ENCODE measurements at places on chromosomes 2 and 18.

- no peak for DNase-seq
Observed at GRCh38 chr2:145692971-145693478, 1173.1 kb upstream of the ZEB2 start.

GRCh38 chr2:64344999-64345576 is 108.9 kb upstream of the LGALSL start:
- no peak for DNase-seq

DNA sequence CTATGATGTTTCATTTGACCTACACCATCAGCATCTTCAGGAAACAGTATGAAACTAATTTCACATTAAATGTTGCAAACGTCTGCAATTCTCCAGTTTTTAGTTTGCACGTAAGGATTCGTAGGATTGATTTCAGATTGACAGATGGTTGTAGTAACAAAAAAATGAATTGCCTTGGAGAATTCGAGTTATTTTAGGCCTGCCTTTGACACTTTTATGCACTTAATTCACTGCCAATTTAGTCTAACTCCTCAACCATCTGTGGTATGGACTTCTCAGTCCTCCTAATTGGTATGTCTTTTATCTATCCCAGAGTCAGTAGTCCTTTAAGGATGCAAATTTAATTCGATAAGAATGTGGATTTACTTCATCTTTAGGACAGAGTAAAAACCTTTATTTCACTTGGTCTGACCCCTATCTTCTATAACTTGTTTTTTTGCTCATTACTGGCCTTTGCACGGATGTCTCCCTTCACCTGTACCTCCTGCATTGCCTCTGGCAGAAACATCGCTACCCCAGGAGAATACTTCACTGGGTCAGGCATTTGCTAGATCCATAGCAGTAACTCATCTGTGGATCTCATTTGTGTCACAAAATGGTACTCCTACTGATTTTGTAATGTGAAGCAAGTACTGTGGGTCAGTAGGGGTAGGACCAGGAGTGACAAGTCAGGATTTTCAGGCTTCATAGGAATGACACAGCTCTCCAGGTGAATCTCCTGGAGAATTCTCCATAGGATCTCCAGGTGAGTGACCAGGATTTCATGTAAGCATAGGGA is 3.9 kb downstream of the RPL37A start:
- DNase-seq, result no peak

GRCh38 chr18:34501553-34501952 is 208.5 kb upstream of the DTNA start:
- DNase-seq, result no peak

DNA sequence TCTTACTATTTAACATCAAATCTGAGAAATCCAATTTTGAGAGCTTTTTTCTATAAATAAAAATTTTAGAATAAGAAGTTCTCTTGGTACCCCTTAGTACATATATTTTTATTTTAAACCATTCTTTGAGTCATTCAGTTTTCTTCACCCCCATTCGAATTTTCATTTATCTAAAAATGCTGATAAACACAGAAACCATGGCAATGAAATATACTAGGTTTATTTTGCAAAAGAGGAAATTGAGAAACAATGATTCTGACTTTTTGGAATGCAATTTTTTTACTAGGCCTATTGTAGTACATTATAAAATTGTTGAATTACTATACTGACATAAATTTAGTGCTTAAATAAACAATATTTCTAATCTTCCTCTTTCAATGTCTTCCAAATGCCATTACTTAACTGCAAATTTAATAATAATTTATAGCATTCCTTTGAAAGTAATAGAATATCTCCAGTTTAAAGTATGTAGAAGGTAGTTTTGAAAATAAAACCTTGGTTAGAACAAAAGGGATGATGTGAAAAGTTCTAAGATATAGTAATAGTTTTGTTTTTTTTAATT is 46.3 kb downstream of the TANK start:
- DNase-seq, result no peak

DNA sequence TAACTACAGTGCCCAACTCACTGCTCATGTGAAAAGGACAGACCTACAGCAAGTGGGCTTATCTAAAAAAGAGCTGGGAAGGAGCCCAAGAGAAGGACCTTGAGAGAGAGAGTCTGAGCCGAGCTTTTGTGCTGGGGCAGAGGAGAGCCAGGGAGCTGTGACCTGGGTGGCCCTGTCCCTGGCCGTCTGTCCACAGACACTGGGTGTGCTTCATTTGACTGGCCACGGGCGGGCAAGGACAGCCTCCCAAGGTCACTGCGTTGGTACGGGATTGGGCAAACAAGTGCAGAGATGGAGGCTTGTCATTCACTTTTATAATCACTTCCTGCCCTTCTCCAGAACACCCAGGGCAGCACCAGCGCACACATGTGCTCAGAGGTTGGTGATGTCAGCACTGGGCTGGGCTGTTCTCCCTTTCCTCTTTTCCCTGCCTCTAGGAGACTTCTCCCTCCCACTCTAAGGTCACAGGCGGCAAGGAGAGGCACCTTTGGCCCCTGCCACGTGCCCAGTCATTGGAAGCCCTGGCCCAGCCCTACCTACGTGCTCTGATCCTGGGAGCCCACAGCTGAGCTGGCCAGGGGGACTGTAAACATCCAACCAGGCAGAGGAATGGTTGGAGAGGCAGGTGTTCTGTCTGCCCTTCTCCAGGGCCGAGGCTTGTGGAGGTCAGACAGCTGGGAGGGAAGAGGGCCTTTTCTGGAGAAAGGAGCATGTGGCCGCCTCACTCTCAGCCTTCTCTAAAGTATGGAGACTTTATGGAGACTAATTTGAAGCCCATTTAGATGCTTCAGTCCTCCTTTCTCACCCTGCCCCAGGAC is 6.4 kb upstream of the PSD4 start:
- DNase-seq, result peak; percentile 40

DNA sequence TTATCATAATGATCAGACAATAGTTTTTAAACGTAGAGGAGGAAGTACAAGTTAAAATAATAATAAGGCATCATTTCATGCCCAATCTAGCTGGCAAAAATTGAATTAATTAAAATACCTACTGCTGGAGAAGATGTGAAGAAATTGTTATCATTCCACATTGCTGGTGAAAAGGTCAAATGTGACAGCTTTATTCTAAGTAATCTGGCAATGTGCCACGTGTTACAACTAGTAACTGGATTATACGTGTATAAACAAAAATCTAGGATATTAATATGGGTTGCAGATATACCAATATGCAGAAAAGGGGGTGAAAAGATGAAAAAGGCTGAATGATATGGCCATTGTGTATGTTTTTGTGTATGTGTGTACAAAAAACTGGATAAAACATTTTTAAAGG is 32.4 kb downstream of the SMAD2 start:
- DNase-seq, result no peak

GRCh38 chr18:23087352-23087751 is 47.9 kb upstream of the CABLES1 start:
- no peak for DNase-seq
